ENCODE measurements at places on chromosomes 2 and 18.

DNA sequence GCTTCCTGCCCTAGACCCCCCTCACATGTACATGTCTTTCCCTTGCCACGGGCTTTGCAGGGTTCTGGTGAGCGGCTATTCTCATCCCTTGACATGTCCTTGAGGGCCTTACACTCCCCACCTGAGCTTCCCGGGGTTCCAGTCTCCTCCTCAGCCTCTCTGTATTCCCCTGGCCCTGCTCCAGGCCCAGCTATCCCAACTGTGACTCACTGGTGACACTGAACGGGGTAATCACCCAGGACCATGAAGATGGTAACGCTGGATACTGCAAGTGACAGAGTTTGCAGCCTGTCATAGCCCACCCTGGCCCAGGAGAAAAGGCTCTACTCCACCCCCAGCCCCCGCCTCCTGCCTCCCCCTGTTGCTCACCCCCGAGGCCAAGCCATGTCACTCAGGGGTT, 27.3 kb downstream of the KIF3C start:
- no peak for DNase-seq

GRCh38 chr2:238277695-238278094, 10.7 kb downstream of the PER2 start:
- no peak for DNase-seq

- DNase-seq, result no peak
Observed at GRCh38 chr2:73307720-73308119, 14.4 kb upstream of the EGR4 start.

DNA sequence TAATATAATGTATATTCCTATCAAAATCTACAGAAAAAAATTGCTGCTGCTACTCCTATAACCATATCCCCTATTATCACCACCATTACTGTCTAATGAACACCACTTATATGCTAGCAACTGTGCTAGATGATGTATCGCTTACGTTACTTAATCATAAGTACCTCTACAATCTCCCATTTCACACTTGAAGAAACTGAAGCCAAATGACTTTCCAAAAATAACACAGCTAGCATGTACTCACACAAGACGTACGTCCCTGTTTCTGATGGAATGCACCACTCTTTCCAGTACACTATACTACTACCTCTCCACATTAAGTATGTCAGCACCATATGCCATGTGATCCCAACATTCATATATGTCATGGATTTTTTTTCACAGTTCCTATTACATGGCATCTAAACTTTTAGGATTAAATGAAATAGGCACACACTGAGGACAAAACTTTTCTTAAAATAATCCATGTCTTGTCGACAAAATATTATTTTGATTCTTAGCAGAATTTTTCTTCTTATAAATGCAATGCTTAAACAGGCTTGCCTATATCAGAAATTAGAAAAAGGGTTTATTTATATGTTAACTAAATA, 112.8 kb downstream of the NBAS start:
- DNase-seq, result no peak

GRCh38 chr2:36485521-36485920, 112.4 kb downstream of the FEZ2 start:
- no peak for DNase-seq

DNA sequence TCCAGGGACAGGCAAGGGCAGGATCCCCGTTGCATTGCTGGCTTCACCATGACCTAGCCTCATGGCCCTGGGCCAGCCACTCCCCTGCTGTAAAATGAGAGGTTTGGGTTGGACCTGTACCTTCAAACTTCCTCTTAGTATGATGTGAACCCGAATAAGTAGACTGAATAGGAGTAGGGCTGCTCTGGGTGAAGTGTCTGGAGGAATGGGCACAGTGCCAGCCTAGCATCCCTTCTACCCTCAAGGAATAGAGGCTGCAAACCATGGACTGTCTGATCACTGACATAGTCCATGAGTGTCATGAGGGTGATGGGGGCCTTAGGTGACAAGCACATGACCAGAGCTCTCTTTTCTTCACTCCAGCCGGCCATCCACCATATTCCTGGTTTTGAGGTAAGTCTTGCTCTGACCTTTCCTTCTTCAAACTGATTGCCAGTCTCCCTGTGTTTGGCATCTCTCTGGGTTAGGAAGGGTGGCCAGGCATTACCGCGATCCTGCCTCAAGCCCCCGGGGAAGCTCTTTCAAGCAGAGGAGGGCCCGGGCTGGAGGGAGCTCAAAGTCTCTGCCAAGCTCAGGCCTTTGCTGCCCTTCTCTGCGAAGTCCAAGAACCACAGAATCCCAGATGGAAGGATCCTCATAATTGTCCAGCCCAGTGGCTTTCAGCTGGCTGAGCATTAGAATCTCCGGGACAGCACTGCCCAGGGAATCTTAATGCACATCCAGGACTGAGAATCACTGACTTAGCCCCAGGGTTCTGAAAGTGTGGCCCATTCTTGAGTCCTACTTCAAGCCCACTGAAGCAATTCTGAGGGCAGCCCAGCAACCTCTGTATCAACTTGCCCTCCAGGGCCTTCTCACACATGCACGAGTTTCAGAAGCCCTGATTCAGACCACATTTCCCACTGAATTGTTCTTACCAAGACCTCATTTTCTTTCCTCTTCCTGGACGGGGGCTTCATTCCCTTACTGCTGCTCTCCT, 148.1 kb downstream of the DYSF start:
- DNase-seq, result no peak

DNA sequence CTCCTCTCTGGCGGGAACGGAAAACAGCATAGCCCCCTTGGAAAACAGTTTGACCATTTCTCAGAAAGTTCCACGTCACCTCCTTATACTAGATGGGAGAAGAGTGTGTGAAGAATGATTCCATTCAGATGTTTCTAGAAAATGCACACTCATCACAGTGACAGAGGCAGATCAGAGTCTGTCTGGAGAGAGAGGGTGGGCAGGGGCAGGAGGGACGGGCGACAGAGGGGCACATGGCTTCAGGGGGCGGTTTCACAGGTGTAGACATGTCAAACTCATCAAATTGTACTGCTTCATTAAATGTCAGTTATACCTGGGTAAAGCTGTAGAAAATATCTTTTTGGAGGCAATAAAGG, 88.8 kb upstream of the TAF1B start:
- DNase-seq, result no peak

GRCh38 chr2:1626271-1626681, 118.0 kb downstream of the PXDN start:
- DNase-seq, result no peak

- DNase-seq, result no peak
Observed at GRCh38 chr2:169649278-169649677, 44.9 kb downstream of the CFAP210 start.

DNA sequence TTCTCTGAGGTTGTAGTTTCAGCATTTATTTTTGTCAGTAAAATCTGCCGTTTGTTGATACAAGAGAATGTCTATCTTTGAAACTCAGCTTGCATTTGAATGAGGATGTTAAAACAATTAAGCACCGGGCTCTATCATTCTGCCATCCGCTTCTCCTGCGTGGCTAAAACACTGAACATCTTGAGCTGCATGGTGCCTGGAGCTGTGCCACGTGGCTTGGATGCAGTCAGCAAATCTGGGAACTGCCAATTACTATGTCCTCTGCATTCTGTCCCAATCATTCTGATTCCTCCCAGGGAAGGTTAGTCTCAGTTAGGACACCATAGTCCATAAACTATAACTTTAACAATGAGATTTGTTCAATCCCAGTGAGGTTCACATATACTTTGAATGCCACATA, 598.4 kb downstream of the FBXO15 start:
- no peak for DNase-seq

- no peak for DNase-seq
Observed at GRCh38 chr2:239193925-239194677, 206.7 kb downstream of the HDAC4 start.

DNA sequence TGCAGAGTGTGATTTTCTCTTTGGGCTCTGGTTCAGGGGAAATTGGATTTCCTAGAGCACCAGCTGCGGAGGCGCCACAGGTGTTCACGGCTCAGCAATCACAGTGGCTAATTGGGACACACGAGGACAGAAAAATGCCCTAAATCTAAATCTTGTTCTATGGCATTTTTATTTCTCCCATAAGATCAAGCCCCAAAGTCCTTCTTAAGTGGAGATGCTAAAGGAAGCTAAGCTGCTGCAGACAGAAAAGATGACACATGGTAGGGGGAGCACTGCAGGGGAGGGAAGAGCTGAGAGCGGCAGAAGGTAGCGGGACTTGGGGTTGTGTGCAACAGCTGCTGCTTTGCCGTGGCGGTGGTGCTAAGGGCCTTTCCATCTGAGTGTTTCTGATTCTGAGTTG, 280.6 kb downstream of the MYT1L start:
- no peak for DNase-seq

GRCh38 chr2:219687882-219688559, 60.6 kb downstream of the SLC4A3 start:
- DNase-seq, result no peak

- peak; percentile 31 for DNase-seq
Observed at GRCh38 chr2:66481100-66481549, 46.2 kb downstream of the MEIS1 start.

- no peak for DNase-seq
Observed at GRCh38 chr18:49922228-49922627, 108.9 kb upstream of the ACAA2 start.

- no peak for DNase-seq
Observed at GRCh38 chr2:22885245-22885644, 499.7 kb upstream of the KLHL29 start.

DNA sequence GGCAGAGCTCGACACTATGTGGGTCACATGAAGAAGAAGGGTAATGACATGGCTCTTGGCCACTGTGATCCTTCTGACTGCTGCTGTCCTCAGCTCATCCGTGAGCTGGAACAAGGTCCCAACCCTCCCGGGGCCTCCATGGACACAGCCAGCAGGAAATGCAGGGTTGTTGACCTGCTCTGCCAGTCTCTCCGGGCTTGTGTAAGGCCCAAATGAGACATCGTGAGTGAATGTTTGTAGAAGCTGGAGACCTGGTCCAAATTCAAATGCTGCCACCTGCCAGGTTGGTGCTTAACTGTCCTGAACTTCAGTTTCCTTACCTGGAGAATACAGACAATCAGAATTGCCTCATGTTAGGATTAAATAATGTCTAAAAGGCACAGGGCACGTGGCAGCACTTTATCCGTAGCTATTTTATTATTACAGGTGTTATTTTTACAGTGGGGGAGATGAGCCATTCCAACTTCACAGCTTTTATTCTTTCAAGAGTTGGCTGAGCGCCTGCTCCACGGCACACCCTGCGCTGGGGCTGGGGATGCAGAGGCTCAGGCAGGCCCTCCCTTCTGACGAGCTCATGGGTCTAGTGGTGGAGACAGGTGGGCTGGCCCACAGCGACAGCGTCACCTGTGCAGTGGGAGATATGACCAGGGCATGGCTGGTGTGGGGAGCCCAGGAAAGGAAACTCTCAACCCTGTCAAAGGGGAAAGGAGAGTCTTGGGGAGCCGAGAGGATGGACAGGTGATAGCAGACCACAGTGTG, 15.1 kb downstream of the ARHGEF4 start:
- no peak for DNase-seq

- peak; percentile 65 for DNase-seq
Observed at GRCh38 chr2:152348388-152348787, 13.4 kb downstream of the FMNL2 start.

- no peak for DNase-seq
Observed at GRCh38 chr18:8252371-8252770, 356.9 kb upstream of the RAB12 start.

DNA sequence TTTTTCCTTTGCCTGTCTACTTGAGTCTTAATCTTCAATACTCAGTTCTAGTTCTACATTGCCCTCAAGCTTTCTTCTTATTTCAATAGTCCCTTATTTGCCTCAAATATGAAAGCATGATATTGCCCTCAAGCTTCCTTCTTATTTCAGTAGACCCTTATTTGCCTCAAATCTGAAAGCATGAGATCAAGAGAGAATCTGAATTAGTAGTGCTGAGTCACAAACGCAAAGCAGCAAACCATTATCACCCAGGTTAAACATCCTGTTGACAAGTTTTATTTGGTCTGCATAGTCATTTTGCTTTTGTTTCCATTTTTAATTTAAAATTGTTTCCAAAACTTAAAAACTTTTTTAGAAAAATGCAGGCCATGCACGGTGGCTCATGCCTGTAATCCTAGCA, 583.3 kb upstream of the FSHR start:
- no peak for DNase-seq

GRCh38 chr2:37468170-37468569, 123.7 kb downstream of the QPCT start:
- no peak for DNase-seq

DNA sequence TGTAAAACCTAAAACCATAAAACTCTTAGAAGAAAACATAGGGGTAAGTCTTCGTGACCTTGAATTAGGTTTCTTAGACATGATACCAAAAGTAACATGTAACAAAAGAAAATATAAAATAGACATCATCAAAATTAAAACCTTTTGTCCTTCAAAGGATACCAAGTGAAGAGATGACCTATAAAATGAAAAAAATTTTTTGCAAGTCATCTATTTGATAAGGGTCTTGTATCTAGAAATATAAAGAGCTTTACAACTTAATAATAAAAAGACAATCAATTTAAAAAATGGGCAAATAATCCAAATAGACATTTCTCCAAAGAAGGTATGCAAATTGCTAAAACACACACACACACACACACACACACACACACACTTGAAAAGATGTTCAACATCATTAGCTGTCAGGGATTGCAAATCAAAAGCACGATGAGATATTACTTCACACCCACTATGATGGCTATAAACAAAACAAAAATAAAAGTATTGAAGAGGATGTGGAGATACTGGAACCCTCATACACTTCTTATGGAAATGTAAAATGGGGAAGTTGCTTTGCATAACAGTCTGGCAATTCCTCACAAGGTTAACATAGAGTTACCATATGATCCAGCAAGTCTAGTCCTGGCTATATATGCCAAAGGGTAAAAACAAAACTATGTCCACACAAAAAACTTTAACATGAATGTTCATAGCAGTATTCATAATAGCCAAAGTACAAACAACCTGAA, 23.3 kb downstream of the SPDYA start:
- peak; percentile 60 for DNase-seq
